Iris pigment epithelial cell (primary cell): ENCODE measurements at places on chromosomes 1 and 21.

- DNase-seq, result no peak
Measured at GRCh38 chr1:211490038-211490678, 1.8 kb downstream of the RD3 start.

DNA sequence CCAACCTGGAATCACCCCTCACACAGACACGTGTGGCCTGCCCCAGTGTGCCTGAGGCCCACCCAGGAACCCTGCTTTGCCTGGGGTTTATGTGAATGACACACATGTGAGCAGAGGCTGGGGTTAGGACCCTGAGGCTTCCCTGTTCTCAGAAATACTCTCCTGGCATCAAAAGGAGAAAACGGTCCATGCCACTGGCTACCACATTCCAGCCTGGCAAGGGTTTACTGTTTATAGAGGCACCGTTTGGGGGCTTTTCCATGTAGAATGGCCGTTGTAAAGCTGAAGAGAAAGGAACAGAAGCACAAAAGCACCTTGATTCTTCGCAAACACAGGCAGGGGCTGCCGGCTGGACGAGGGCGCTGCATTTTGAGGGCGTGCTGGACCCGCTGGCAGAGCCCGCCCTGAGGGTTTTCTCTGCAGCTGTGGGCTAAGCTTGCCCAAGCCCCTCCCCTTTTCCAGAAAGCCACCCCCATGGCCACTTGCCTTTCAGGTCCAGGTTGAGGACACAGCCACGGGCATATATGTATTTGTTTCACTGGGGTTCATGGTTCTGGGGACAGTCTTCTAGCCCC lies 13.0 kb downstream of the TFF3 start:
- DNase-seq, result no peak

DNA sequence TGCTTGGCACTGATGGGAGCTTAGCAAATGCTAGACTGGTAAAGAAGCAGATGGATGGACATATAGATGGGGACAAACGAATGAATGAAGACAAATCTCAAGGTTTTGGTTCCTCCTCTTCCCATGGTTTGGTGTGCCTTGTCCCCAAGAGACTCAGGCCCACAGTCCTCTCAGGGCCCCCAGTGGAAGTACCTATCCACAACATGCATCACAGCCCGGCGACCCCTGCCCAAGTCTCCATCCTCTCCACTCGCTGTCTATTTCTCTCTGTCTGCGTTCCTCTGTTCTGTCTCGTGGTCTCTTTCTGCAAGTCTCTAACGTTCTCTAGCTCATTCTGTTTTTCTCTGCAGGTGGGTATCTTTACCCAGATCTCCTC lies 85.8 kb downstream of the GLIS1 start:
- DNase-seq, result no peak

DNA sequence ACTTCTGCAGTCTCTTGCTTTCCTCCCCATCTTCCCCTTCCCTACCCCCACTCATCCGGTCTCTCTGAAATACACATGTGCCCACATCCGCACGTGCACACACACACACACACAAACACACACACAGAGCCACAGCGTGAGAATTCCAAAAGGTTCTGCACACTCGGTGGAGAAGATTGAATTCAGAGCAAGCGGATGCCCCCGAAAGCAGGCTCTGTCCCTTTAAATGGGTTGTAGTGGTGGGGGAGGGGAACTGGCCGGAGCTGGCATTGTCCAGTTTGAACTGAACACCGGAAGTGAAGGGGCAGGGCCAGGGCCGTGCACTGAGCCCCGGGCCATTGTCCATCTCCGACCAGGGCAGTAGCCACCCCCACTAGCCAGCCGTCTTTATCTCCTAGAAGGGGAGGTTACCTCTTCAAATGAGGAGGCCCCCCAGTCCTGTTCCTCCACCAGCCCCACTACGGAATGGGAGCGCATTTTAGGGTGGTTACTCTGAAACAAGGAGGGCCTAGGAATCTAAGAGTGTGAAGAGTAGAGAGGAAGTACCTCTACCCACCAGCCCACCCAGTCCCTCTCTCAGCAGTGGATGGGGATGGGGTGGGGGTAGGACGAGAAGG lies 1.3 kb upstream of the LIN28A start:
- DNase-seq, result no peak

DNA sequence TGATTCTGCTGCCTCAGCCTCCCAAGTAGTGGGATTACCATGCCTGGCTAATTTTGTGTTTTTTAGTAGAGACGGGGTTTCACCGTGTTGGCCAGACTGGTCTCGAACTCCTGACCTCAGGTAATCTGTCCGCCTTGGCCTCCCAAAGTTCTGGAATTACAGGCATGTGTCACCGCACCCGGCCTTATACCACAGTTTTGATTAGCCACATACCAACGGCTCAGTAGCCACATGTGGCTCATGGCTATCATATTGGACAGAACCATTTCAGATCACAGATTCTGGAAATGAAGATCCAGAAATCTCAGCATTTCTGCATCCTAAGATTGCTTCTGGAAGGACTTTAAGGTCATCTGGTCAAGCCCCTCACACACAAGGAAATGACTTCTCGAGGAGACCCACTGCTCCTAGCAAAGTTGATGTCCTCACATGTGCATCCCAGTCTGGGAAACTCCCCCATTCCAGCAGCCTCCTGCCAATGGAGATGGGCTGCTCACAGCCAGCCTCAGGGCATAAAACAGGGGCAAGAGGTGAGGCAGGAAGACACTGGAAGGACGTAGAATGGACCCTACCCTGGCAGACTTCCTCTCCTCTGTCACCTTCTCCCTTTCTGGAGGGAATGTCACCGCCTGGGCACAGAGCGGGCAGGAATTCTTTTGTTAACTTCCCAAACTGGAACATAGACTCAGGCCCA lies 17.5 kb upstream of the CITED4 start:
- DNase-seq, result no peak

DNA sequence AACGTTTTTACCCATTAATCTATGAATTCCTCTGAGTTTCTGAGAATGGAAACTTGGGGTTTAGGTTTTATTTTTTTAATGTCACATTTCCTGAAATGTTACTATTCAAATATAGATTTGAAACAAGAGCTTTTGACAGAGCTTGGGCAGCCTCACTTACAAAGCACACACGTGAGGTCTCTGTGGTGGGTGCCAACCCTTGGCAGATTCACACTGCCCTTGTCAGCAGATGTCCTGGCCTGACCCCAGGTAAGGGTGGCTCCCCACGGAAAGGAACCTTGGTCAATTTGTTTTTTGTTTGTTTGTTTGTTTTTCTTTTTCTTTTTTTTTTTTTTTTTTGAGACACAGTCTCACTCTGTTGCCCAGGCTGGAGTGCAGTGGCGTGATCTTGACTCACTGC lies 53.5 kb downstream of the FAAP20 start:
- DNase-seq, result no peak

DNA sequence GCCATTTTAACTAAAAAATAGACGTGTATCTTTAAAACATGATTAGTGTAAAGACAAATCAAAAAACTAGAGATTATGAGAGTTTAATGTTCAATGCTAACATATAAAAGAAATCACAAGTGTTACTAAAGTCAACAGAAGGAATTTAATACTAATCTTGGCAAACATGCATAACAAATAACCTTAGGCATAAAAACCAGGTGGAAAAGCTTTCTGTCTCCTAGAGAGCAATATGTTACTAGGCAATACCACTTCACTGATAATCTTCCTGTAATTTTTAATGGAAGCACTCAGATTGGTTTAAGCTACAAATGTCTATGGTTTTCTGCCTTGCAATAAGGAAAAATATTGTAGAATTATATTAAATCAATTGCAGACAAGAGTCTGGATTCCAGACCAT lies 121.9 kb downstream of the NME7 start:
- no peak for DNase-seq

- DNase-seq, result no peak
Measured at GRCh38 chr1:238343852-238344251, 453.1 kb upstream of the ZP4 start.

GRCh38 chr1:224621813-224622682 lies 5.9 kb downstream of the CNIH3 start:
- no peak for DNase-seq

DNA sequence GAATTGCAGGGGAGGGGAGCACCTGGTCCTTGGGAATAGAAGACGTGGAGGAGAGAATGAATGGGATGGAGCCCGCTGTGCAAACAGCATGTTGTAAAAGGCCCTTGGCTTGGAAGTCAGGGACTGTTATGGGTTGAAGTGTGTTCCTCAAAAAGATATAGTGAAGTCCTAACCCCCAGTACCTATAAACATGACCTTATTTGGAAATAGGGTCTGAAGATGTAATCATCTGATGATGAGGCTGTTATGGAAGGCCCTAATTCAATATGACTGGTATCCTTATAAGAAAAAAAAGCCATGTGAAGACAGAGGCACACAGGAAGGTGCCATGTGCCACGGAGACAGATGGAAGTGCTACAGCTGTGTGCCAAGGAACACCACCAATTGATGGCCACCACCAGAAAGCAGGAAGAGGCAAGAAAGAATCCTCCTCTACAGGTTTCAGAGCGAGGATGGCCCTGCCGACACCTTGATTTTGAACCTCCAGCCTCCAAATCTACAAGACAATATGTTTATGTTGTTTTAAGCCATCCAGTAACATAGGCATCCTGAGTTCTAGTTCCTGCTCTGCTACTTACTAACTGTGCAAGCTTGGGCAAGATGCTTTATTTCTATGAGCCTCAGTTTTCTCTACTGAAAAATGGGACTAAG lies 51.2 kb downstream of the LRRN2 start:
- DNase-seq, result no peak

DNA sequence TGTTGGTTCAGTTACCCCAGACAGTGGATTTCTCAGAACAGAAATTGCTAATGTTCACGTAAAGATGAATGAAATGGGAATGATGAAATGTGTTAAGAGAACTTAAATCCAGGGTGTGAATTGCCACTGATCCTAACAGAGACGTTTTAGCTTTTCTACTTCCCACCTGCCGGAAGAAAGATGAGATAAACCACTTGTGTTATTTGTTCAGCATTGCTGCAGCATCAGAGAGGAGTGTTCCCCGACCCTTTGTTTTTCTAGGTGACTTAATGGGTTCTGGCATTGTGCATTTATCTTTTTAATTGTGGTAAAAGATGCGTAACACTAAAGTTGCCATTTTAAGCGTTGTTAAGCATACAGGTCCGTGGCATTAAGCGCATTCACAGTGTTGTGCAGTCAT lies 122.3 kb downstream of the GALNT2 start:
- DNase-seq, result no peak

GRCh38 chr1:47849005-47849521 lies 148.1 kb downstream of the TRABD2B start:
- DNase-seq, result no peak

- no peak for DNase-seq
Measured at GRCh38 chr21:35405981-35406380, 356.9 kb upstream of the RUNX1 start.

- DNase-seq, result peak; percentile 32
Measured at GRCh38 chr1:115118611-115119010, 29.3 kb upstream of the TSPAN2 start.

- DNase-seq, result peak; percentile 57
Measured at GRCh38 chr1:169928438-169929209, 34.9 kb upstream of the SCYL3 start.

GRCh38 chr1:160748181-160748877 lies 9.3 kb downstream of the SLAMF7 start:
- DNase-seq, result peak; percentile 22

DNA sequence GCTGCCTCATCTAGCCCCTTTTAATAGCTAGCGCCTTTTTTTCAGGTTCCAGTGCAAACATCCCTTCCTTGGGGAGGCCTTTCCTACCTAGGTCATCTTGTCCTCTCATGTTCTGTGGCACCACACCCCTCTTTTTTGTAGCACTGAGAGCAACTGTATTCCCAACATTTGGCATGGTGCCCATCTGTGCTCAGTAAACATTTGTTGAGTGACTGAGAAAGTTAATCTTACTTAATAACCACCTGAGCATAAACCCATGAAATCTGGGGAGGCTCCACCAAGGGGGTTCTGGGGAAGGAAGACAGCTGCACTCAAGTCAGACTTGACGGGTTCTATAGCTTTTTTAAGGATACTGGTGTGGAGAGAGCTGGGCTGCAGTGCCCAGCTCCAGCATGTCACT lies 90.0 kb downstream of the NOS1AP start:
- no peak for DNase-seq

- no peak for DNase-seq
Measured at GRCh38 chr1:19619697-19620384, 24.3 kb upstream of the NBL1 start.

- DNase-seq, result peak; percentile 84
Measured at GRCh38 chr1:203199816-203200571, 13.5 kb upstream of the CHI3L1 start.

DNA sequence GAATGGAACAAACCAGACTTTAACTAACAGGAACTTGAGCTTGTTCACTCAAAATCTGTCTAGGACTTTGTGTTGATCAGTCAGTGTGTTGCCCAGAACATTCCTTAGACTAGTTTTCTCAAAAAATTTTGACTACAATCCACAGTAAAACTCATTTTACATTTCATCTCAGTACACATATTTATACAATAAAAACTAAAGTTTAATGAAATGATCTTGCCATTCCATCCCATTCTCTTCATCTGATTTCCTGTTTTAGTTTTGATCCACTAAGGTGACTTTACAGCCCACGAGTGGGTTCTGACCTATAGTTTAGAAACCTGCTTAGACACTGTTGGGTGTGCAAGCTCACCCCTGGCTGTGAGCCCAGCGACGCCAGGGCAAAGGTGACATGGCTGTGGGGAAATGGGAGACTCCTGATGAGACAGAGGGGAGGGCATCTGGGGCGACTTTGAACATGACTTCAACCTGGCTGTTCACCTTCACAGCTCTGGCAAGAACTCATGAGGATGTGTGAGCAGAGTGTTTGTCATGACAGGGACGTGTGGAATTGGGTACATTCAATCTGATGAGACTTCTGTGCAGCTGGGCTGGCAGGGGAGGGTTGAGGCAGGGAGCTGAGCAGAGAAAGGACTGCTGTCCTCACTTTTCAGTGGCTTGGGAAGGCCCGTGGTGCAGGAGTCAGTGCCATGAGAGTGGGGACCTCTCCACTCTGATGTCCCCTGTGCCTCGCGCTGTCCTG lies 40.6 kb downstream of the LHX4 start:
- DNase-seq, result no peak

DNA sequence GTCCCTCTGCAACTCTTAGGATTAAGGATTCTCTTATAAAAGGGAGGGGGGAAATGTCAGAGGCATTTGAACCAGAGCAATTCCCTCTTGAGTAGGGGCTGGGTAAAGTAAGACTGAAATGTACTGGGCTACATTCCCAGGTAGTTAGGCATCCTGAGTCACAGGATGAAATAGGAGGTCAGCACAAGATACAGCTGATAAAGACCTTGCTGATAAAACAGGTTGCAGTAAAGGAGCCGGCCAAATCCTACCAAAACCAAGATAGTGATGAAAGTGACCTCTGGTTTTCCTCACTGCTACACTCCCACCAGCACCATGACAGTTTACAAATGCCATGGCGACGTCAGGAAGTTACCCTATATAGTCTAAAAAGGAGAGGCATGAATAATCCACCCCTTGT lies 14.3 kb upstream of the COX20 start:
- no peak for DNase-seq
